ENCODE measurements at places on chromosomes 3 and 15.

DNA sequence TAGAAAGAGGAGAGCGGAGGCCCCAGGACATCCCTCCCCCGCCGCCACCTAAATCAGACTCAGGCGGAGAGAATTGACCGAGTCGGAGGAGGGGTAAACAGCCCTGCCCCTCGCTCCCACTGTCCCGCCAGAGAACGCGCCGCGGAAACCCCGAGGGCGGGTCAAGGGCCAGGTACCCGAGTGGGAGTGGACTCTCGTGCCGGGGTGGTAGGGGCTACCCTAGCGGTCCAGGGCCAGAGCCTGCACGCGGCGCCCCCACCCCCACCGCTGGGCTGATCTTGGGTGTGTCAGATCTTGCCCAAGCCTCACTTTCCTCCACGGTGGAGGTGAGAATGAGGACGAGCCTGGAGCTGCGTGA, 19.0 kb downstream of the SPATA12 start:
- DNase-seq = no peak

DNA sequence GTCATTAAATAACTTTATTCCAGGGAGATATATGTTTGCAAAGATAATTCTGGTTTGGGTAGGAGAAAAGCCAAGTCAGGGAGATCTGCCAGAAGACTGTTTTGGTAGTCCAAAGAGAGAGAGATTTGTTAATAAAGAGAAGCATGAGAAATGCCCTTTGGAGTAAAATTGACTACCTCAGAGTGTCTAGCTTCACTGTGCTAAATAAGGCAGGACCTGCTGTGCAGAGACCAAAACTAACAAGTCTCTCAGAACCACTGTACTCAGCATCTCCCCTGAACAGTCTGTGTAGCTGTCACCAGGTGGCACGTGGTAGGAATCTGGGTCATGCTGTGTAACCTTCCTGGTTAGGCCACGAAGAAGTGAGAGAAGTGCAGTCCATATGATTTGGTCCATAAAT, 31.6 kb upstream of the SLC35G2 start:
- no peak for DNase-seq

DNA sequence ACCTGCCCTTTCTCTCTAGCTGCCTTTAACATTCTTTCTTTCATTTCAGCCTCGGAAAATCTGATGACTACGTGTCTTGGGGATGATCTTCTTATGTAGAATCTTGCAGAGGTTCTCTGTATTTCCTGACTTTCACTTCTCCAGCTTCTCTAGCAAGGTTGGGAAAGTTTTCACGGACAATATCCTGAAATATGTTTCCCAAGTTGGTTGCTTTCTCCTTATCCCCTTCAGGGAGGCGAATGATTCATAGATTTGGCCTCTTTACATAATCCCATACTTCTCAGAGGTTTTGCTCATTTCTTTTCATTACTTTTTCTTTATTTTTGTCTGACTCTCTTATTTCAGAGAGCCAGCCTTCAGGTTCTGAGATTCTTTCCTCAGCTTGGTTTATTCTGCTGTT, 62.1 kb upstream of the CCDC54 start:
- no peak for DNase-seq

DNA sequence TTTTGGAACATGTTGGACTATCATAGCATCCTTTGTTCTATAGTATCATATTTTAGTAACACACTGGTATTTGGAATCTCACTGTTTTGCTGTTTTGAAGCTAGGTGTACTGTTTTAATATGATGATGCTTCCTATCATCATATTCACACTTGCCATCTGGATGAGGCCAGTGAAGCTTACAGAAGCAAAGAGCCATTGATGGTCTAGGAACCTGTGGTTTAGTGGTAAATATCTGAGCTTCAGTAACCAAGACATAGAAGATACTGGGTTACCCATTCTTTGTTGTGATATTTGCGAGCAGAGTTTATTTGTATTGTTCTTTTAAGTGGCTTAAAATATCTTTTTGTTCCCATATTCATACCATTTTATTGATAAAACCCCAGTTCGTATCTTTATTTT, 304.1 kb downstream of the SATB1 start:
- no peak for DNase-seq

- no peak for DNase-seq
Observed at GRCh38 chr15:72099155-72099554, 18.8 kb downstream of the MYO9A start.

DNA sequence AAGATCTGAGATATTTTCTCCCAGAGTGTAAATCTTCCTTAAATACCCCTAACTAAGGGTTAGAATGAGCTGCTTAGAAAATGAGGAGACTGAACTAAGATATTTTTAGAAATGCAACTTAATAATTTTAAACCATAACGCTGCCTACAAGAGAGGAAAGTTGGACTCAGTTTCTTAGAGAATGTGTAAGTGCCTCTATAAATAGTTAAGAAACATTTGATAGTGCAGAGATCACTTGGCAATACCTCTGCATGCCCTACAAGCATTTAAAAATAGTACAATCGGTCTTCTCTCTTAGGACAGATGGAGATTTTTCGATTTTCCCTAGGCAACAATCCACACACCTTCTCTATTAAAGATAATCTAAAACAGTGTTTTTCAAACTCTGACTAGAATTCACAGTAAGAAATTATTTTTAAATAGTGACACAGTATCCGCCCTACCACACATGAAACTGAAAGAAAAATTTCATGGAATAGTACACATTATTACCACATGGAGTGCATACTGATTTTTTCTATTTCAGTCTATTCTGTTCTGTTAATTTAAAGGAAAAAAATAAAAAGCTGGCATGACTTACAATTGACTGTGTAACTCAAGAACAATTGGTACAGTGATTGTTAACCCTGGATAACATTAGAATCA, 83.2 kb downstream of the GADL1 start:
- DNase-seq = no peak

GRCh38 chr3:10379961-10380360, 59.0 kb upstream of the SEC13 start:
- no peak for DNase-seq

- DNase-seq = no peak
Observed at GRCh38 chr15:95663156-95664100, 667.1 kb upstream of the NR2F2 start.

DNA sequence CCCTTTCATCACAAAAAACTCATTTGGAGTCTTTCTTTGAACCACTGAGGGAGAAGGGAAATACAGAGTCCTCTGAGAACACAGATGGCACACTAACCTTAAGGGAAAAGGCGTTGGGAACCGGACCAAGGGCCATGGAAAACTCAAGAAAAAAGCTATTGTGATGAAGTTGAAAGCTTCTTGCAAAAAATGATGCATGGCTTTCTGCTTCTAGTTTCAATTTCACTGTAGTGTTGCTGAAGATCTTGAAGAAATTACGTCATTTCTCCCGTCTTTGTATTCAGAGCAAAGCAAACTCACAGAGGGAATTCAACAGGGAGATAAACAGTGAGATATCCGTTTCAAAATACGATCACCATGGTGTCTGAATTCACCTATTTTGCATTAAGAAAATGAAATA, 642.3 kb upstream of the ADAMTS9 start:
- DNase-seq = no peak

DNA sequence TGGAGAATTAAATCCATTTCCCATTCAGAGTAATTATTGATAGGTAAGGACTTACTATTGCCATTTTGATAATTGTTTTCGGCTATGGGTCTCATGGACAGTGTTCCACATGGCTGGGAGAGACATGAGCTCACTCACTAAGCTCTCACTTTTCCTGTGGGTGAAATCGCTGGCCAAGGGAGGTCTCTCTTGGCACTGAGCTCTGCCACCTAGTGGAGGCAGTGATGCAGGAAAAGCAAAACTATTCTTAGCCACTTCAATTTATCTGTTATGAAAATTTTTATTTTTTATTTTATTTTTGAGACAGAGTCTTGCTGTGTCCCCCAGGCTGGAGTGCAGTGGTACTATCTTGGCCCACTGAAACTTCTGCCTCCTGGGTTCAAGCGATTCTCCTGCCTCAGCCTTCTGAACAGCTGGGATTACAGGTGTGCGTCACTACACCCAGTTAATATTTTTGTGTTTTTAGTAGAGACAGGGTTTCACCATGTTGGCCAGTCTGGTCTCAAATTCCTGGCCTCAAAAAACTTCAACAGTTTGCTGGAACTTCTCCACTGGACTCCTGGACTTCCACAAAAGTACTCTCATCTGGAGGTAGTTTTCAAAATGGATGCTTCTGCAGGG, 4.7 kb upstream of the RNF13 start:
- DNase-seq = peak; percentile 23

GRCh38 chr3:112807685-112808084, 39.0 kb downstream of the CD200R1L start:
- no peak for DNase-seq

DNA sequence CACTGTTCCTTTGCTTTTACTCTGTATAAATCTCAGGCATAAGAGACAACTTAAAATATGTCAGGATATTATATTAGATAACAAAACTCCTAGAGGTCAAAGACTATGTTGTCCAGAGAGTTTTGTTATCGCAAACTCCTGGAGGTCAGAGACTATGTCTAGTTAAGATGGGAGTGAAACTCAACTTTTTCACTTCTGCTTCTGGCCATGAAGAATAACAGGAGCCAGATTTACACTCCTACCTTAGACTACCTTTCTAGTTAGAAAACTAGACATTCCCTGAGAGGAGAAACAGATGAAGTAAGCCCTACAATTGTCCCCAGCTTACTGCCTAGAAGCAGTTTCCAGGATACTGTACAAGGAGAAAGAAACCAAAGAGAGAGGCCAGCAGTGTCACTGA, 255.4 kb upstream of the UBE2E1 start:
- DNase-seq = no peak

- no peak for DNase-seq
Observed at GRCh38 chr3:187188931-187189330, 8.4 kb upstream of the RTP1 start.

DNA sequence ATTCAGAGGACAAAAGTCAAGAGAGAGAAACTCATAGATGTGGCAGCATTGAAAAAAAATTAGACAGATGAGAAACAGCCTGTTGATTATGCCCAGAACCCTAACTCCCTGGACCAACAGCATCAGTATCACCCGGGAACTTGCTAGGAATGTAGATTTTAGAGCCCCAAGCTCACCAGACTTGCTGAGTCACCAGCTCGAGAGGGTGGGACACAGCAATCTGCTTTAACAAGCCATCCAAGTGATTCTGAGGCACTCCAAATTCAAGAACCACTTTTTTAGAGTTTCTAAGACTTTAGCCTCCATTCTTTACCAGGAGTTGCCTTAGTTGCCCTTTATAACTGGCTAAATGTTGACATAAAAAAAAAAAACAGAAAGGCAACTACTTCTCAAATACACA, 70.9 kb downstream of the CGGBP1 start:
- DNase-seq = no peak

GRCh38 chr15:62344806-62345539, 179.9 kb upstream of the C2CD4B start:
- DNase-seq = no peak

DNA sequence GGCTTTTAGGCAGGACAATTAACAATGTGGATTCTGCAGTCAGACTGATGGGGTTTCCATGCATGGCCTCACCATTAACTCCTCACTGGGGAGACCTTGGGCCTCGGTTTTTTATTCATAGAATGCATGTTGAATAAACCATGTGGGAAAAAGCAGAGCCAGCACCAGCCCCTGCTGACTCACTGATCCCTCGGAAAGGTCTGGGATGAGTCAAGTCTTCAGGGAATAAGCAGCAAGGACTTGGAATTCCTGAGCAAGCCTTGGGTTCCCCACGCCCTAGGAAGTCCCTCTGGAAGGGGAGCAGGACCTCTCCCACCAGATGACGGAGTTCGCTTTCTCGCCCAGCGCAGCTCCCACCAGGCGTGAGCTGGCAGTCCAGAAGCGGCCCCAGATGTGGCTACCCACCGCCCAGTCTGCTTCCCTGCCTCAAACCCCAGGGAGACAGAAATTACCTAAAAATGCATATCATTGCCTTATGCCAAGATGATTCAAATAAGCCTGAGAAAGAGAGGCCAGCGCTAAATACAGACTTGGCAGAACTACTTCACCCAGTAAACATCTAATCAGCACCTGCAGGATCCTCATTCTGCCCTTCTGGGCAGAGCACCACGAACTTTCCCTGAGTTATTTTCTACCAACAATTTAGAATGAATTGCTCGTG, 45.4 kb downstream of the BTD start:
- DNase-seq = no peak

- DNase-seq = no peak
Observed at GRCh38 chr3:173737167-173737808, 339.7 kb downstream of the NLGN1 start.

DNA sequence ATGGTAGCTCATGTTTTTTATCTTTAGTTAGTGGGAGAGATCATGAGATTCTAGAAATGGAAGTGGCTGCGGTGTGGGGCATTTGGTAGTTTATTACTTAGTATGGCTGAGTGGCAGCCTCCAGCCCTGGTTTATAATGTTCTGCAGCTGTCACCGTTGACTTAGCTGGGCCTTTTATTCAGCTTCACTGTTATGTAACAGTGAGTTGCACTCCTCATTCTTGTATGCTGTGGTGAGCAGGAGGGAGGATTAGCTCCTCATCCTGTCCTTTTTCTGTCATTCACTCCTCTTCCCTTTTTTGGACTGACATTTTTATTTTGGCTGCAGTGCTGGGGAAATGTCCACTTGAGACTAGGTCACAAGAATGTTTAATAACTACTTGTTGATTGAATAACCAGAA, 29.5 kb downstream of the RAD54L2 start:
- DNase-seq = no peak

DNA sequence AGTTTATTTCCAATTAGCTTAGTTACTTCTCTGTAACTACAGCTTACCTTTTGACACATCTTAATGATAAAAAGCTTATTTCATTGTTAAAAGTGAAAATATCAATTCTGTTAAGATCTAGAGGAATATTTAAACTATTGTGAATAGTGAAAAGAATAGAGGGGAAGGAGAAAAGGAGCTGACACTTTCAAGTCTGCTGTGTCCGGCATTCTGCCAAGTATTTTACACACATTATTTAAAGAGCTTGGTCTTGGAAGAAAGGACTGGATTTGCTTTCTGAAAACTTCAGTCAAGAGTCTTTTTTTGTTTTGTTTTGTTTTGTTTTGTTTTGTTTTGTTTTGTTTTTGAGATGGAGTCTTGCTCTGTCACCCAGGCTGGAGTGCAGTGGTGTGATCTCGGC, 34.8 kb downstream of the CCDC80 start:
- DNase-seq = no peak

DNA sequence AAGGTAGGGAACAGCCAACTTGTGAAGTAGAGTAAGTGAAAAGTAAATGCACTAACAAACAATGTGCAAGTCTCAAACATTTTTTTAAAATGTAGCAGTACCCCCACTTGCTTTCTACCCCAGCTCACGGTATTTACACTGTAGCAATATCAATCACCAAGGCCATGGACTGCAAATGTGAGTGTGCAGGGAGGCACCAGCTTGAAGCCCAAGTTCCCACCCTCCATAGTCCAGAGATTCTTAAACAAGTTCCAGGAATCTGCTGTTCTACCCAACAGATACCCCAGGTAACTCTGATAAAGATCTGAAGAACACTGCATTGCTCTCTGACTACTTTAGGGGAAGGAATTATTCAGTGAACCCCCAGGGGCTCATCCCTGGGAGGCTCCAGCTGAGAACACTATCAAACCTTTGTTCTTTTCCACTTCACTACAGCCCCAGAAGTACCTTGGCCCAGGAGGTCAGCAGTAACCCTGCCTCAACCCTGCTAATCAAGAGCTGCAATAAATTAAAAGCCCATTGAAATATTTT, 86.1 kb downstream of the FOXP1 start:
- no peak for DNase-seq

GRCh38 chr15:53068636-53069035, 278.5 kb upstream of the ONECUT1 start:
- no peak for DNase-seq

All from stimulated activated CD8-positive, alpha-beta memory T cell treated with anti-CD3 and anti-CD28 coated beads, Interleukin-15, amount 100 ng/mL, for 4 hours (primary cell).